ENCODE measurements at places on chromosomes 1 and 21. TPM values are rescaled to one million over a fixed set of nuclear protein-coding genes. Genes with fewer than 3 reads are reported as not detected.

DNA sequence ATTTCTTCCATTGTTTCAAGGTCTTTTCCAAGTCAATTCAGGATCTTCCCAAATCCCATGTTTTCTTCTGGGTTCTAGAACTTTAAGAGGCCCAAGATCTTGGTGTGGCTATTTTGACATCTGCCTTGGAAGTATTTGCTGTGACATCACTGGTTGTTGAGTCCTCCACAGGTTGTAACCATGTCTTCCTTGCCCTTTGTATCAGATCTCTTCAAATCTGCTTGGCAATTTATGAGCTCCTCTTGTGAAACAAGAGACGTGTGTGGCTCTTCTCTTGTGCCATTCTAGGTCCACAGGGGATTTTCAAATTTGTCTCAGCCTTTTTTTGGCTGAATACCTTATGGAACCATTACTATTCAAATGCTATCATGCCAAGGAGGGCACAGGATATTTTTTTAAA lies 60.3 kb upstream of the KCNK2 start:
- DNase-seq: no peak

GRCh38 chr1:37479255-37480124 lies 5.1 kb downstream of the ZC3H12A start:
- DNase-seq: peak; percentile 96

GRCh38 chr1:9865724-9866123 lies 42.0 kb upstream of the CLSTN1 start:
- no peak for DNase-seq

COL6A1 gene
- 583 TPM for total RNA-seq

PTPN22 gene
- 3.1 TPM for total RNA-seq

Data from mucosa of gallbladder (tissue), 1 donor.